Cortex of kidney (tissue), 1 donor: ENCODE measurements at places on chromosomes 16 and 17.

GRCh38 chr17:72238157-72238673 lies 117.4 kb downstream of the SOX9 start:
- DNase-seq, result no peak

GRCh38 chr17:63434951-63435571 lies 11.0 kb downstream of the CYB561 start:
- DNase-seq, result no peak

- DNase-seq, result no peak
Observed at GRCh38 chr16:30965436-30965835, 7.9 kb downstream of the SETD1A start.

GRCh38 chr16:85935974-85936760 lies 37.2 kb downstream of the IRF8 start:
- no peak for DNase-seq

DNA sequence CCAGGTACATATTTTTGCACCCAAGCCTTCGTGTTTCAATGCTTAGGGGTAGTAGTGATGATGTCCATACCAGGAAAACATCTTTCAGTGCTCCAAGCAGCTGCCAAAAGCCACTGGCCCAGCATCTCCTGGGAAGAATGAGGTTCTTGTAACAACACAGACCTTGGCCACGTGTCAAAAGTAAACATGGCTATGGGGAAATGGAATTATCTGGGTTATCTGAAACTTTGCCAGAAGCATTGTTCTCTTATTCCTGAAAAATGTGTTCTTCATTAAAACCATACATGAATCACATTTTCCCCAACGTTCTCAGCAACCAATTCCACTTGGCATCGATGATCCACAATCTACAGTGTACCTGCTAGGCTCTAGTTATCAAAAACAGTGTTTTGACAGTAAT lies 524.2 kb upstream of the EEF2KMT start:
- no peak for DNase-seq

- DNase-seq, result no peak
Observed at GRCh38 chr16:67030221-67030962, 1.4 kb downstream of the CBFB start.

DNA sequence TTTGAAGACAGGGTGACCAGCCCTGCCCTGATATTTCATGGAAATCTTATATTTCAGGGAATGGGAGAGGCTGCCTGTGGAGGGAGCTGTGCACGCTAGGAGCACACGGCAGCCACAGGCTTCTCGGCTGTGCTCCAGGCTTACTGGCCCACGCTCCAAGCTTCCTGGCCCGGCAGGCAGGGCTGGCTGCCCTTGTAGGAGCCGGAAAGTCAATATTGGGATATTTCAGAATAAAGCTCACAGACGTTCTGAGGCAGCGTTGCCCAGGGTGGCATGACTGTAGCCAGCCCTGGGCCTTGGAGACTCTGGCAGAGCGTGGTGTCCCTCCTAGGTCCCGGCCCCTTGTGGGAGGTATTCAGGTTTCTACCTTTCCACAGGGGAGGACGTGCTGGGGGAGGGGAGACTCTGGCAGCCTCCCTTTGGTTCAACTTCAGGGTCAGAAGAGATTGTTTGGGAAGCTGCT lies 95.6 kb downstream of the NPIPB11 start:
- DNase-seq, result no peak

GRCh38 chr16:14569213-14569612 lies 60.8 kb downstream of the PARN start:
- no peak for DNase-seq

- no peak for DNase-seq
Observed at GRCh38 chr17:63070031-63070430, 104.0 kb downstream of the TANC2 start.

GRCh38 chr17:20926532-20926931 lies 116.3 kb downstream of the USP22 start:
- no peak for DNase-seq

DNA sequence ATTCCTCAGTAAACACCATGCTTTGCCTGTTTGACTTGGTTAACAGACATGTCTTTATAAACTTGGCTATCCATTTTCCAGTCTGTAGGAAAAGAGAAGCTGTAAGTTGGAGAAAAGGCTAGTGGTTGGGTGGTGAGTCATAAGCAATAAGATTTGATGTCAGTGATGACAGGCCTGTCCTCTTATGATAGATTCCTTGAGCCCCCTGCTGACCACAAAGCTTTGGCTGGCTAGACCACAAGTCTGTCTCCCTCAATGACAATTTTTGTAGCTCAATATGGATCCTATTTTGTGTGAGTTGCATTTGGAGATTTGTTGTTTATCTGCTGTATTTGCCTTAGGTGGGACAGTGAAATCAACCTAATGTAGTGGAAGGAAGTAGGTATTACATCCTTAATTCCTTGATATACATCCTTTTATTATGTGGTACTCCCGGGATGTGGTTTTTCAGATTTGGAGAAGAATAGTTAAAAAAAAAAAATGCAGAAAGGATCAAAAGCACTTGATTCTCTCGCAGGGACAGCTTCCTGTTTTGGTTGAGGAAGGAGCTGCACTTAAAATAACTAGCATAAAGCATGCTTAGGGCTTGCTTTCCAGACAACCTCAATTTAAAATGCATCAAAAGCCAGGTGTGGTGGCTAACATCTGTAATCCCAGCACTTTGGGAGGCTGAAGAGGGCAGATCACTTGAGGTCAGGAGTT lies 67.4 kb downstream of the SIAH1 start:
- no peak for DNase-seq

GRCh38 chr17:4947411-4948165 lies 742 bp downstream of the PFN1 start:
- DNase-seq, result no peak

DNA sequence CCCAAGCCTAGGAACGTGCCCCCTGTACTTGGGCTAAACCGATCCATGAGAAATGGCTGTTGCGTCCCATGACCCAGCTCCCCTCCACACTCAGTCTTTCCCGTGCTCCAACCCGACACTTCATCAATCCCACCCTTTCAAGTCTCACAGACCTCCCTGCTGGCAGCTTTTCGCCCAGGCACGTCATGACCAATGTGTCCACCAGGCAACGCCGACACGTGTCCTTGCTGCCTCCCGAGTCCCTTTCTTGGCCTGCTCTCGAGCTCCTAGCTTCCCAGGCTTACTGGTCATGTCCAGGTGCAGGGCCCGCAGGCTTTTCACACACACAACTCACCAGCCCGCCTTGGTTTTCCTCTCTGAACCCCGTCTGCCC lies 12.2 kb downstream of the MNT start:
- DNase-seq, result no peak

DNA sequence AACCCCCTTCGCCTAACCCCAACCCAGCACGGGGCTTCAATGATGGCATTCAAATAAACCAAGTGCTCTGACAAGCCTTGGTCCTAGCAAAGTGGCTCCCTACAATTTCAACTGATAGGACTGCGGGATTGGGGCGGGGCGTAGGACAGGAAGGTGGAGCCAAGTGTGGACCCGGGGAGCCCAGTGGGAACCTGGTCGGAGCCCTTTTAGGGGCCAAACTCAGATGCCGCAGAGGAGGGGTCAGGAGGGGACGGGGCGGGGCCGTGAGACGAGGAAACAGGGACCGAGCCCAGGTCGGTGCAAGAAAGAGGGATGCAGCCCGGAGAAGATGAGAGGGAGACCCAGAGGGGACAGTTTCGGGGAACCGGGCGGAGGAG lies 13.2 kb upstream of the CDIPT start:
- no peak for DNase-seq

- DNase-seq, result no peak
Observed at GRCh38 chr16:87202346-87202745, 114.8 kb downstream of the C16orf95 start.

- no peak for DNase-seq
Observed at GRCh38 chr17:57447357-57447989, 191.2 kb downstream of the MSI2 start.

GRCh38 chr16:10526962-10527361 lies 53.4 kb downstream of the EMP2 start:
- DNase-seq, result no peak

- DNase-seq, result no peak
Observed at GRCh38 chr16:86899757-86900156, 321.4 kb downstream of the FOXL1 start.

DNA sequence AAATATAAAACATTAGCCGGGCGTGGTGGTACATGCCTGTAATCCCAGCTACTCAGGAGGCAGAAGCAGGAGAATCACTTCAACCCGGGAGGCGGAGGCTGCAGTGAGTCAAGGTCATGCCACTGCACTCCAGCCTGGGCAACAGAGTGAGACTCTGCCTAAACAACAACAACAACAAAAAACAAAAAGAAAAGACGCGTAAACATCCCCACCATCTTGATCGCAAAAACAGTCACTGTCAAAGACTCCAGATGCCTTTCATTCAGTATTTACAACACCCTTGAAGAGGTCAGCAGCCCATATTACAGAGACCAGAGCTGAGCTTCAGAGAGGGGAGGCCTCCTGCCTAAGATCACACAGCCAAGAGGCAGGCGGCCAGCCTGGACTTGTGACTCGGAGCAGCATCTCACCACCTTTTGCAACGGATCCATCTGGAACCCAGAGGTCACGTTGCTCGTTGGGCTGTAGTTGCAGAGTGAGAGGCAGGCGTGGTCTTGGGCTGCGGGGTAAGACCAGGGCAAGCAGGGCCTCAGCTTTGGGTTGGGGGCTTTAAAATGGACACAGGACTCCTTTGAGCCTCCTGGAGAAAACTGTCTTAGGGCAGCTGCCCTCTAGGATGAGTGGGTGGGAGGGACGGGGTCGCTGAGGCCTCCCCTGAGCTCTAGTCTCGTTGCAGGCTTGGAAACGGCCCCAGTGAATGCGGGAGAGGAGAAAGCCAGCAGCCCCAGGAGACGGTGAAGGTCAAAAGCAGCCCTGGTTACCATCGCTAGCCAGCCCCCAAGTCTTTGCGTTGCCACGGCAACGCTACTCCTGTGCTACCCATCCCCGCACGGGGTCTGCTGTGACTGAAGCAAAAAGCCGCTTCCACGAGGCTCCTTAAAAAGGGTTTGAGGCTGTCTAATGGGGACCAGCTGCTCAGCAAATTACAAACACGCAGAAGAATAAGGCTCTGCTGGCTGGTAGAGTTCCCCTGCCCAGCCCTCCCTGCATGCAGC lies 26.1 kb downstream of the LGALS3BP start:
- DNase-seq, result no peak

GRCh38 chr16:12480916-12481315 lies 322.8 kb downstream of the CPPED1 start:
- DNase-seq, result no peak
